Tracheal epithelial cell (primary cell): ENCODE measurements at places on chromosomes 6 and 20. TPM values are rescaled to one million over a fixed set of nuclear protein-coding genes. Genes with fewer than 3 reads are reported as not detected.

Gene HMGCLL1
- 0.48 TPM in 1 of 2 replicates, not detected in the other for total RNA-seq

Gene TMEM74B
- 2.4 TPM in 1 of 2 replicates, not detected in the other for total RNA-seq

Gene PSORS1C2
- not detected in 2 replicates for total RNA-seq

Gene TSPO2
- not detected in 2 replicates for total RNA-seq

Gene SS18L1
- 9.4 and 12.8 TPM in 2 replicates for total RNA-seq

Gene POM121L2
- not detected in 2 replicates for total RNA-seq

Gene BFSP1
- 3.1 and 6.0 TPM in 2 replicates for total RNA-seq

Gene TRAPPC3L
- not detected in 2 replicates for total RNA-seq

Gene MAS1
- under 0.01 TPM in 1 of 2 replicates, not detected in the other for total RNA-seq

Gene SYNJ2
- total RNA-seq, result 9.4 and 13.3 TPM in 2 replicates

Gene TCP11
- total RNA-seq, result not detected in 2 replicates

Gene BTN1A1
- total RNA-seq, result not detected in 2 replicates

Gene SNX21
- total RNA-seq, result 16.6 and 20.0 TPM in 2 replicates

Gene SLC32A1
- not detected in 2 replicates for total RNA-seq
